ENCODE measurements at places on chromosomes 11 and 22.

GRCh38 chr11:18010977-18011586 is 1.8 kb downstream of the SERGEF start:
- DNase-seq = no peak

- no peak for DNase-seq
Measured at GRCh38 chr11:55732936-55733335, 40.3 kb upstream of the OR5D13 start.

DNA sequence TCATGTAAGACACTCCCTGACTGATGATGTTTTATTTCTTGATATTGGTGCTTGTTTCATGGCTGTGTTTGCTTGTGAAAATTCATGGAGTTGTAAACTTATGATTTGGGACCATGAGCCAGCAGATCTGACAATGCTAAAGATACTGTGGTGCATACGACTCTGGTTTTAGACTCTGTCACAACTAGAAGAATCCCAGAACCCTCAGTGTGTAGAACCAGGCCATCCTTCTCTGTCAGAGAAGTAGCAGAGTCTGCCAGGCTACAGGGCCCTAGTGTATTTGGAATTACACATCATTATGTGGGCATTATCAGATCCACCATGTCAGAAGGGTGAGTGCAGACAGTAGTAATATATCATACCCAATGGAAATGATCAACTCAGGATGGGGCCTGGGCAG is 209.8 kb upstream of the POU2AF2 start:
- no peak for DNase-seq

GRCh38 chr11:1825039-1825740 is 9.6 kb upstream of the SYT8 start:
- DNase-seq = no peak

- peak; percentile 2 for DNase-seq
Measured at GRCh38 chr11:43735961-43736360, 55.4 kb downstream of the HSD17B12 start.

DNA sequence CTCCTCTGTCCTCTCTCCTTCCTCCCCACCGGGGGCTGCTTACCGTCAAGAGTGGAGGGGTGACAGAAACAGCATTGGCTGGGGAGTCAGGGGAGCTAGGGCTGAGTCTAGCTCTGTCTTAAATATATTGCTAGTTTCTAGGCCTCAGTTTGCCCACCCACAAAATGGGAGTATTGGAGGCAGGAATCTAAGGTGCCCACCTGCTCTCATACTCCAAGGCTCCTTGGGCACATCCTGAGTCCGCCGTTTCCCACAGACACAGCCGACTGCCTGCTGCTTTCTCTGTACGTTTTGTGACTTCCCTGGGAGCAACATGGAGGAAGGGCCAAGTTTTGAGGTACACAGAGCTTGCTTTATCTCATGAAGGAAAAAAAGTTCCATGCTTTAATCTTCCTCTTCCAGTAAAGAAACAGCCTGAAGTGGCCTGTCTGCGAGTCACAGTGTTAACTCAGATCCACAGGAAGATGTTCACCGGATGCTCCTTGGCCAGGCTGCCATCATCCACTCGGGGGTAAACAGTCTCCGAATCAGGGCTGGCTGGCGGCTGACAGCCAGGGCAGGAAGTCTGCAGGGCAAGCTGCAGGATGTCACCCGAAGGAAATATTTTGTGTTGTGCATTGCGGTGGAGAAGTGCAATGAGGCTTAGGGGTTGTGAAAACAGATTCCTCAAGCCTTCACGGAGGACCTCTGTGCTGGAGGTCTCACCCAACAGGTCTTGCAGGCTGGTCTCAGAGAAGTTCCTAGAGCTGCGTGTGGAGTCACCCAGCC is 11.0 kb upstream of the CERK start:
- peak; percentile 21 for DNase-seq

- peak; percentile 18 for DNase-seq
Measured at GRCh38 chr11:73818846-73819245, 31.2 kb downstream of the MRPL48 start.

- DNase-seq = no peak
Measured at GRCh38 chr11:12458042-12458441, 80.7 kb downstream of the PARVA start.

- no peak for DNase-seq
Measured at GRCh38 chr22:20240447-20240764, 27.7 kb downstream of the RTN4R start.

- DNase-seq = peak; percentile 95
Measured at GRCh38 chr11:95068549-95068948, 1.8 kb downstream of the SRSF8 start.

- DNase-seq = no peak
Measured at GRCh38 chr22:50459496-50460140, 15.2 kb downstream of the SBF1 start.

DNA sequence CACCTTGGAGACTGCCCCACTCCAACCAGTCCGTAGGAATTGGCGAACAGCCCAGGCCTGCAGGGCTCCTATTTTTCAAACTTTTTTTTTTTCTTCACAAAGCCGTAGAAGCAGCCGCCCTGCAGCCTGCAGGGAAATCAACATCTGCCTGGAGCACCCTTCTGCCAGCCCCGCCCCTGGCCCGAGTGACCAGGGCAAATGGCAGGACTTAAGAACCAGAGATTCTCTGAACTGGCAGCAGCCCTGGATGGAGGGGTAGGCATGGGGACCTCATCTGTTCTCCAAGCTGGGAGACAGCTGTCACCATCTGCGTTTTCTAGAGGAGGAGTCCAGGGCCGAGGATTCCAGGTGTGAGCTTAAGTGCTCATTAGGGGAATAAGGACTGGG is 5.6 kb downstream of the SCN2B start:
- no peak for DNase-seq

DNA sequence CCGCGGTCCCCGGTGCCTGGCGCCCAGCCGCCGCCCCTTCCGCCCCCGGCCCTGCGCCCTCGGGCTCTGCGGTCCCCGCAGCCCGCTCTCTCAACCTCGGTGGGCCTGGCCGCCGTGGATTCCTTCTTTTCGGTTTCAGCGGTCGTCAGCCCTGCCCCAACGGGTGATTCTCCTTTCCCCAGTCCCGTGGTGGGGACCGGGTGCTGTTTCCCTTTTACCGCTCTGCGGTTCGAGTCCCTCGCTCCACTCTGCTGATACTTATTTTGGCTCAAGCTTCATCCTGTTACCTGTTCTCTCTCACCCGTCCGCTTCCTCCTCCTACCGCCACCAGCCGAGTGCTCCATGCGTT is 494 bp downstream of the ZDHHC5 start:
- DNase-seq = no peak

DNA sequence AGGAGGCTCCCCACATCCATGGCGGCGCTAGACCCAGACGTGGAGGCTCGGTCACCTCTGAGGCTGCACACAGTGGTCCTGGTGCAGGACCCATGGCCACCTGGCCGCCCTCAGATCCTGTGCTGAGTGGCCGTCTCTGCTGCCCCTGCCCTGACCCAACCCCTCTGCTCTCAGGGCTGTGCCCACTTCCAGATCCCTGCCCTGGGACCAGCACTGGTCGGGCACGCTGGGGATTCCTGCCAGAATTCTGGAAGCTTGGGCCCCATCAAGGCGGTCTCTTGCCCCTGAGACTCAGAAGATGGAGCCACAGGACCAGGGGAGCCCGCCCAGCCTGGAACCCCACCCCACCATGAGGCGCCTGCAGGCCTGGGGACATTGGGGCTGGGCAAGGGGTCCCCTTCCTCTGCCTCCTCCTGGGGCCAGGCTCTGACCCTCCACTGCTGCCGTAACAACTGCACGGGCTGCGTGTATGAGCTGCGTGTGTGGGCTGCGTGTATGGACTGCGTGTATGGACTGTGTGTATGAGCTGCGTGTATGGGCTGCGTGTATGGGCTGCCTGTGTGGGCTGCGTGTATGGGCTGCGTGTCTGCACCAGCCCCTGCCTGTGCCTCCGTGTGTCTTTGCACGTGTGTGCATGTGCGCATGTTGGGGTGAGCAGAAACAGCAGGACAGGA is 48.7 kb downstream of the IGLL1 start:
- no peak for DNase-seq

GRCh38 chr11:44366741-44367140 is 56.8 kb upstream of the ALX4 start:
- no peak for DNase-seq

DNA sequence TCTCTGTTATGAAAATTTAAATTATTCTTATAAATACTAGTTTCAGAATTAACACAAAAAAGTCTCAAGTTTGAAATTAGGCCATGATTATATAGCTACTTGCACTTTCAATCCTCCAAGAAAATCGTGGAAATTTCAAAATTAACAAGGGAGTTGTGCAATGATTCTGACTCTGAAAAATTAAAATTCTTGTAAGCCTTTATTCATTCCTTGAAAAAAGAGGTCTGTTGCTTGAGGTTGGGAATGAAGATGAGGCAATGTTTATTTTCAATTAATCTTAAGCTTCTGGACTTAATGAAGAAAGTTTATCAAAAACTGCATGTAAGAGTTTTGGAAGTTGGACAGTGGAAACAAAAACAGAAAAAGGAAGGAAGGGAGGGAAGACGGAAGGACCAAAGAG is 128.2 kb upstream of the FIBIN start:
- no peak for DNase-seq

DNA sequence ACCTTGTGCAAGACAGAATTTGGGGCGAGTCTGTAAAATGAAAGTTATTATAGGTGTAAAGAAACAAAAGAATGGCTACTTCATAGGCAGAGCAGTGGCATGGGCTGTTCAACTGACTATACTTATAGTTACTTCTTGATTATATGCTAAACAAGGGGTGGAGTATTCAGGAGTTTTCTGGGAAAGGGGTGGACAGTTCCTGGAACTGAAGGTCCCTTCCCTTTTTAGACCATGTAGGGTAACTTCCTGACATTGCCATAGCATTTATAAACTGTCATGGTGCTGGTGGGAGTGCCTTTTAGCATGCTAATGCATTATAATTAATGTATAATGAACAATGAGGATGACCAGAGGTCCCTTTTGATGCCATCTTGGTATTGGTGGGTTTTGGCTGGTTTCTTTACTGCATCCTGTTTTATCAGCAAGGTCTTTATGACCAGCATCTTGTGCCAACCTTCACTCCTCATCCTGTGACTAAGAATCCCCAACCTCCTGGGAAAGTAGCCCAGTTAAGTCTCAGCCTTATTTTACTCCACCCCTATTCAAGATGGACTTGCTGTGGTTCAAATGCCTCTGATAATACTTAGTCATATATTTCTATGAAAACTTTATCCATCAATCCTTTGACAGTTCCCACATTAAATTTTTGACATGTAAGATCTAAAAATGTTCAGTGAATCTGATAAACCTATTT is 118.6 kb downstream of the ARHGAP42 start:
- no peak for DNase-seq

GRCh38 chr11:11244470-11245080 is 108.5 kb downstream of the CSNK2A3 start:
- no peak for DNase-seq

DNA sequence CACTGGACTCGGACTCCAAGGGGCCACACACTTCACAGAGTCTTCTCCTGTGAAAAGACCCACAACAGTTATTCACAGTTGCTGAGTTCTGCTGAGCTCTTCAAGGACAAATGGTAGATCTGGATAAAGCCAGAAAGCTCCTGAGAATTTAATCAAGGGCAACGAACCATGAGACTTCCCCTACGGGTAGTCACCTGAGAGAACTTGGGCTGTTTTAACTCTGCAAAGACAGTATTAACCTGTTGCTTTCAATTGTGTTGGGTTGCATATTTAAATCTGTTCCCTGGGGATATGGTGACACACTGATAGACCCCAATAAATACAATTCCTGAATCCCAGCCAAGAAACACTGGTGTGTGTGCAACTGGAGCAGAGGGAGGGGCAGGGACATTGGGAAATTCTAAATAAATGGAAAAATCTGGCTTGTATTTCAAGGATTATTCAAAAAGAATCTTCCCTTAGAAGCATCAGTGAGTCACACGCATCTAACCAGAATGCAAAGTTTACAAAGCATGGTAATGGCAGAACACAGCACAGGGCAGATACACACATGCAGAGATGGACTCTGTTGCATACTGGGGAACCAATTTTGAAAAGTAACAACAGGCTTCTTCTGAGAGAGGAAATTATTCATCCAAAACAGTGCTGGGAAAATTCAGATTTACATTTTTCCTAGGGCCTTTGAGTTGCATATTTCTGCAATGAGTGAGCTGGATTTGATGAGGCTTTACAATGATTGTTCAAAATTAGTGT is 4.0 kb downstream of the KCNJ1 start:
- peak; percentile 39 for DNase-seq

GRCh38 chr11:77590194-77590782 is 535 bp downstream of the AQP11 start:
- DNase-seq = peak; percentile 44

DNA sequence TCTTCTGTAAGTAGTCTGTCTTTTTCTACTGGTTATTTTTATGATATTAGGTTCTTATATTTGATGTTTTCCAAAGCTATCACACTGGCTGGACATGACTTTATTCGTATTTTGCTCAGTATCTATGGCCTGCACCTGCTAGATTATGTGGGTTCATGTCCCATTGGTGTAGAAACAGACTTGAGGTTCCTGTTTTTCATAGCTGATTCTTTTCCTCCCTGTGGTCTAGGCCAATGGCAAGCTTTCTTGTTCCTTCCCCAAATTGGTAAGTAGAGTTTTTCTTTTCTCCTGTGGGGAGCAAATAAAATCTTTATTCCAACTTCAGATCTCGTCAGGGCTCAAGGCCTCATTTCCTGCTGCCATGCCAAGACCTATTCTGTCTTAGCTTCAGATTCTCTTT is 30.2 kb upstream of the SWAP70 start:
- DNase-seq = no peak

DNA sequence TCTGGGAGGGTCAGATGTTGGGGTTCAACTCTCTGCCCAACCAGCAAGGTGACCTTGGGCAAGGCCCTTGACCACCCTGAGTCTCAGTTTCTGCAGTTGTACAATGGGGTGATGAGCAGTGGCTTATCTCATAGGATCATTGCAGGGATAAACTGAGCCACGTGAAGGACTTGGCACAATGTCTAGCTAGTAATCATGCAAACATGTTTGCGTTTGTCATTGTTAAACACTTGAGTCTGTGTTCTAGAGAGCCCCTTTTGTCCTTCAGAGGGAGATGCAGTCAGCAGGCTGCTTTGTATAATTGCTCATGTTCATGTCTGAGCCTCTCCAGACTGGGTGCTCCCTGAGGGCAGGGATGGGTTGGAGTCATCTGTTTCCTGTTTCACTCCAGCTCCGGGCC is 15.8 kb downstream of the CD82 start:
- peak; percentile 36 for DNase-seq

DNA sequence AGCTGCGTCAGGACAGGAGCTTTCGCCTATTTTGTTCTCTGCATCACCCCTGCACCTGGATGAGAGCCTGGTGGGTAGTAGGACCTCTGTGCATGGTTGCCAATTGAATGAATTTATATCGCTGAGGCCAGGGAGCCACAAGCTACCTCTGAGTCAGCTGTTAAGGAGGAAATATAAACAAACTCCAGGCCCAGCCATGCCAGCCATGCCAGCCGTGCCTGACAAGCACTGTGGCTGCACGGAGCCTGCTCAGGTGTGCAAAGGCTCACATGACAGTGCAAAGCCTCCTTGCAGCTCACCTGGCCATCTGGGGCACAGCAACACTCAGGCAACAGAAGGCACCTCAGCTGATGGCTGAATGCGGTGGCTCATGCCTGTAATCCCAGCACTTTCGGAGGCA is 33.7 kb upstream of the LINC01488 start:
- DNase-seq = peak; percentile 47

- no peak for DNase-seq
Measured at GRCh38 chr11:42234451-42234951, 775.0 kb upstream of the LRRC4C start.

GRCh38 chr11:121464352-121464946 is 11.7 kb upstream of the SORL1-AS1 start:
- peak; percentile 85 for DNase-seq

Data from bronchial epithelial cell (primary cell).